ENCODE measurements at places on chromosomes 5 and 9.

- no peak for DNase-seq
These were observed 45.7 kb downstream of the LRSAM1 start for GRCh38 chr9:127496974-127497373.

DNA sequence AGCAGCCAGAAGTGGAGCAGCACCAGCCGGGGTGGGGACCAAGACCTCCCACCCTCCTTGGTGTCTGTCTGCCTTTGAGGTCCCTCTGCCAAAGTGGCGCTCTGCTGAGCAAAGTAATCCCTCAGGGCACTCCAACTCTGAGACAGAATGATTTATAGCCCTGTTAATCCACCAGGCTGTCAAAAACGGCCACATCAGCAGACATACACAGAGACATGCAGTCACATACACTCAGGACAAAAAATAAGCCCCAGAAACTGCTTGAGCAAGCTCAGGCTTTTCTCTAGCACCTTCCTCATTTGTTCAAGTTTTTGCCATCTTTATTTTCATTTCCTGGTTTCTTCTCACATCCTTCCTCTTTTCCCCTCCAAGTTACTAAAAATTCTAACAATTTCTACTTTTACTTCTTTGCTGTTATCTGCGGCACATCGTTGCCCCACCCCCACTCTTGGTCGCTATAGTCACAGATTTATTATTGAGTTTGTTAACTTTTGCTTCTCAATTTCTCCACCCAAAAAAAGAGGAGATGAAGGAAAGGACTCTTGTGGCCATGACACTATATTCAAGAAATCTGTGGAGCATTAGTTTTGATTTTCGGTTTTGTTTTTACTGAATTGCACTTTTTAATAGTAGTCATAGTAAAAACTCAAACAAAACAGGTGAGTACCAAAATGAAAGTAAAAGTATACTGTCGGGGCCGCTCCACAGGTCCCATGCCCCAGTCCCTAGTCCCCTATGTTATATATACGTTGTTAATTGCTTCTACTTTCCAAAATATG lies 17.4 kb upstream of the ADRB2 start:
- DNase-seq: no peak

GRCh38 chr9:135256581-135257354 lies 169.3 kb downstream of the OLFM1 start:
- no peak for DNase-seq

DNA sequence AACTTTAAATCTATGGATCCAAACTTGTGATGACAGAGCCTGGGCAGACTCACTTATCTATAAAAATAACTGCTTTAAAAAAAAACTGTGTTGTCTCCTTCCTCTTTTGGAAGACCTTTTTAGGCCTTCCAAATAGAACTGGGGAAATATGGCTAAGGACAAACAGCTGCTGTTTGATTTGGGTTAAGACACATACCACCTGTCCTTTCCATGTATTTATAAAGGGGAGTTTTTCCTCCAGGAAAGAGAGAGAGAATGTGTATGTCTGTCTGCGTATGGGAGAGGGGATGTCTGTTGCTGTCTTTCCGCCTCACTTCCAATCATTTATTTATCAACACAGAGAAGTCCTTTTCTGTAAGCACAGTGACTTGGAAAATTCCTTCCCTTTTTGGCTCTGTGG lies 2.8 kb downstream of the ARHGEF37 start:
- DNase-seq: no peak

- DNase-seq: no peak
These were observed 160.3 kb downstream of the SLF1 start for GRCh38 chr5:94778732-94779131.

DNA sequence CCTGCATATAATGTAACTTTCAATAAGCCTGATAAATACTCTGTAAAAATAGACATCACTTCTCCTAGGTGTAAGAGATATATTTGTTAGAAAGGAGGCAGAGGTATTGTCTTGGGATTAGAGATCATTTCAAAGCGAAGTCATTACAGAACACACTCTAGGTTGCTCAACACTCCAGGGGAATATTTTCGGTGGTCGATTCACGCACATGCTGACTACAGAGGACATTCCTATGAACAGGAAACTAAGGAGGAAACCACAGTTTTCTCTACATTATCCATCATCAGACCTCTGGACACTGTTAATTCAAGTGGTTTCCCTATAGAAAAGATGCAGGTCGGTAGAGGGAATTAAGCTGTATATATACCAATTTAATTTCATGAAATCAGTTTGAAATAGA lies 370.0 kb downstream of the NDUFS4 start:
- DNase-seq: no peak

DNA sequence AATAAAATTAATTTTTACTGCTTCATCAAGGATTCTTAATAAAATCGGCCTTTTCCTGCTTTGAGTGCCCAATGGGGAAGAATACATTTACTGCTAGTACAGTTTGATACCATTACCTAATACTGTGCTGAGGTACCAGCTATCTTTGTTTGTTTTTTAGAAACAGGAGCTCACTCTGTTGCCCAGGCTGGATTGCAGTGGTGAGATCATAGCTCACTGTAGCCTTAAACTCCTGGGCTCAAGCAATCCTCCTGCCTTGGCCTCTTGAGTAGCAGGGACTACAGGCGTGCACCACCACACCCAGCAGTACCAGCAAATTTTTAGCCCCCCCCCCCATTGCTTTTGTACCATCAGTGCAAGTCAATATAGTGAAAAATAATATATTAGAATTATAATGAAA lies 13.6 kb upstream of the ANKHD1 start:
- DNase-seq: no peak

DNA sequence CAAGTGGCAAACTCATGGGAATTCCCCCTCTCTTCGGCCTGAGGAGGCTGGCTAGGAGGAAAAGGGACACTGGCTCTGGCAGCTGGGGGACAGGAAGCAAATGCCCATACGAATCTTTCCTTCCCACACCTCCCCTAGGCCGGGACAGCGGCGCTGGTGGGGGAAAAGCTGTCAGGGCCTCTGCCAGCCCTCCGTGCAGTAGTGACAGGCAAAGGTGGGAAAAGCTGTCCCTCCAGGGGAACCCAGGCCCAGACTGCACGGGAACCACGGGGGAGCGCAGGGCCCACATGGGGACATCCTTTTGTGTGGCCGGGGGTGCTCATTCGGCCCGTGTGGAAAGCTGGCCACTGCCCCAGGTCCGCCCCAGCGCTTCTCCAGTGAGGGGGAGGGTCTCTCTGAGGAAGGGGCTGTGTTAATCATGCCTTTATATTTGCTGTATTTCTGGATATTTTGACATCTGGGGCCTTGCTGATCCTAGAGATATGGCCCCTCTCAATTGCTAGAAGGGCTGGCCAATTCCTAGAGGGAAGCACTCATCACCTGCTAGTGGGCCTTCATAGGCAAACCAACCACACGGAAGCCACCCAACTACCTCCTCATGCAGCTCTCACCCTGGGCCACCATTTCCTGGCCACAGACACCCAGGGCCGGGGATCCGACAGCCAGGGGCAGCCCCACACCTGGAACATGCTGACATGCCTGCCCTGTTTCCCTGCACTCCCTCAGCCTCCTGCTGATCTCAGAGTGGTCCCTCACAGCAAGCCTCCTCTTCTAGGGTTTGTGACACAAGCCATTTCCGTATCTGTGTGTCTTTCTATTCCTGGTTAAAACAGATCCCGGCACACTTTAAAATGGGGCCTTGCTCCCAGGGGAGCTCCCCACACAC lies 138.8 kb downstream of the ROR2 start:
- DNase-seq: no peak

- no peak for DNase-seq
These were observed 627.9 kb upstream of the RORB start for GRCh38 chr9:73869264-73869663.

DNA sequence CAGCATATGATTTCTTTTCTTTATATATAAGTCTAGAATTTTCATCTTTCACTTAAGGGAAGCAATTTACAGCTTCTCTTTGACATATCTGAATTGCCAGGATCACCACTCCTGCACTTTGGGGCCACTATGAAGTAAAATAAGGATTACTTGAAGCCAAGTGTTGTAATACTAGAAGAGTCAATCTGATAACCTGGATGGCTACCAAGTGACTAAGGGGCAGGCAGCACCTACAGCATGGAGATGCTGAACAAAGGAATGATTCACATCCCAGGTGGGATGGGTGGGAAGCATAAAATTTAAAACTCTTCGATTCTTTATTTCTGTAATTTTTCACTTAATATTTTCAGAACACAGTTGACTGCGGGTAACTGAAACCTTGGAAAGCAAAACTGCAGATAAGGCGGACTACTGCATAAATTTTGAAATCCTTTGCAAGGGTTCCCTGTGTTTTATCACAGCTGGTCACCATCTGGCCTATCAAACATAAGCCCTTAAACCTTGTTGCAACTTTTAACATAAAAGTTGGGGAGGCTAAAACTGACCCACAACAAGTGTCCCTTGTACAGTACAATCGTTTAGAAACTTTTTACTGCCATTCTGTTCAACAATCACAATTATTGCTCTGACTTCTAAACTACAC lies 31.2 kb downstream of the NR3C1 start:
- no peak for DNase-seq

DNA sequence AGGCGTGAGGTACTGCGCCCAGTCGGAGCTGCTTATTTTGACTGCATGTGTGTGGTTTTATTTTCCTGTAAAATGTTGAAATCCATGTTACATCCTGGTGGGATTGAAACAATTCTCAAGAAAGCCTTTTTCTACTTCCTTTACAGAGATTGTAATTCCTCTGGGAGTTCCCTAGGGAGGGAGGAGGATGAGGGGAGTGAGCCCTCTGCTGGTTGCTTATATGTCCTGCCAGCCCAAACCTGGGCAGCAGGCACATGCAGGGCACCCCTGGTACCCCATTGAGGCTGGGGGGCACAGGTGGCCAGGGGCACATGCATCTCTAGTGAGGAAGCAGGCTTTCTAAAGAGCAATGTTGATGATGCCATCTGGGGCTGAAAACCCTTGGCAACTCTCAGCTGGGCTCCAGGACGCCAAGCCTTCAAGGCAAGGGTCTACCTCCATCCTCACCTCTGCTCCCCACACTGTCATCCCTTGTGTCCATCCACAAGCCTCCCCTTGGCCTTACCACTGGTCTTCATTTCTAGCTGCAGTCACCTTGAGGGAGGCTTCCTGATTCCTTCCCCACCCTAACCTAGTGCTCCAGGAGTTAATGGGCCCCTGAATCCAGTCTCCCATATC lies 84.7 kb upstream of the TNFSF8 start:
- no peak for DNase-seq

- DNase-seq: no peak
These were observed 27.6 kb downstream of the GLRA1 start for GRCh38 chr5:151897020-151897552.

DNA sequence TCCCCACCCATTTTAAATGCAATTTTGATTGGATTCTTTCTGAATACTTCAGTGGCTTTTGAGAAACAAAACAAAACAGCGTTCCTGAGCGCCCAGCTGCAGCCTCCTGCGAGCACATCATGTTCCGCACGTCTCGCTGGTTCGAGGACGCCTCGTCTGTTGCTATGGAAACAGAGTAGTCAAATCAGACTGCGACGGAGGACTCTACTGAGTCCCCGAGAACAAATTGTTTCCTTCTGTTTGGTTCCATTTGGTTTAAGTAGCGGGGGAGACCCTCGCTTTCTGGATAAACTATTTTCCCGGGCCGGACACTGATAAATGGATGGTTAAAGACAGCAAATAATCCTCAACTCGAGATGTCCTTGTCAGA lies 69.0 kb downstream of the SLC28A3 start:
- DNase-seq: no peak

DNA sequence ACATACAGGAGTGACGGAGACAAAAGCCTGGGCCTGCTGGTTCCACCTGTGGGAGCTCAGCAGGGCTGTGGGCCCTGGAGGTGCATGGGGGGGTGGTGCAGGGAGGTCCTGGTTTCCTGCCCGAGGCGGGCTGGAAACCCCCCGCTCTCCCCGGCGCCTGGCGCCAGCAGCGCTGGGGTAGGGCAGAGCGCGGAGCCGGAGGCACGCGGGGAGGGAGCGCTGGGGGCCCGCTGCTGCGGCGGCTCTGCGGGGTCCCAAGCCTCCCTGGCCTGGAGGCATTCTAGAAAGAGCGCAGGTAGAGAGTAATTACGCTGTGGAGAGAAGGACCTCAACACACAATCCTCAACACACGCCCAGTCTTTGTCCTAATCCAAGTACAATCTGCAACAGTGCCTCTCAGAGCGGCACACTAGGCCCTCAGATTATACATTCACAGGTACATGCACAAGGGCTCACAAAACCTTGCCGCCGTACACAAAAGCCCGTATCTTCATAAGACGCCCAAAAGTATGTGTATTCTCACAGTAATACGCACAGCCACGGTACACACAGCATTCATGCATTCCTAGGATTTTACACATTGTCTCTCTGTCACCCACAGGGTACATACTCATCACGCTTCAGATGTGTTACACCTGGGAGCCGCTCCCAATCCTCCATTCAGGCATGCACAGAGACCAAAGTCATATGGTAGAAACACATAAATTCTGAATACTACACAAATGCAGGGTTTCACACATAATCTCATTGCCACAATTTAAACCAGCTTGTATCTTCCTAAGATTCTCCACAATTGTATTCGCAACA lies 2.1 kb upstream of the HAND1 start:
- no peak for DNase-seq

GRCh38 chr5:180605554-180606214 lies 14.4 kb upstream of the SCGB3A1 start:
- peak; percentile 24 for DNase-seq

DNA sequence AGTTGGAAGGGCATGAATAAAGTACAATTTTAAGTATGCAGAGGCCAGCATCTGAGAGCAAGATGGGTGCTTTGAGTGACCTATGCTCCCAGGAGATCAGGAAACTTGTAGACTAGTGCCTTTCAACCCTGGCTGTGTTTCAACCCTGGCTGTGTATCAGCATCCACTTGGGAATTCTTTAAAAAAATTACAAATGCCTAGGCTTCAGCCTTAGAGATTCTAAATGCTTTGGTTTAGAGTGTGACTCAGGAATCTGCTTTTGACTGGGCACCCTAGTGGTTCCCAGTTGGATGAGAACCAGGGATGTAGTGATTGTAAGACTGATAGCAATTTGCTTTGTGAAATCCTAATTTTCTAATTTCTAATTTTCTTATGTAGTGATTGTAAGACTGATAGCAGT lies 65.6 kb downstream of the RALGPS1 start:
- DNase-seq: no peak

GRCh38 chr5:23089286-23089685 lies 236.1 kb upstream of the CDH12 start:
- DNase-seq: no peak

- no peak for DNase-seq
These were observed 6.6 kb upstream of the CEMIP2 start for GRCh38 chr9:71774920-71775319.

- DNase-seq: no peak
These were observed 58.0 kb upstream of the ROR2 start for GRCh38 chr9:92008041-92008440.

All from activated CD8-positive, alpha-beta memory T cell treated with anti-CD3 and anti-CD28 coated beads for 4 hours (primary cell).